Activated CD4-positive, alpha-beta T cell treated with anti-CD3 and anti-CD28 coated beads for 36 hours (primary cell): ENCODE measurements at places on chromosomes 4 and X. TPM values are rescaled to one million over a fixed set of nuclear protein-coding genes. Genes with fewer than 3 reads are reported as not detected.

Gene SLC49A3
- total RNA-seq: 0.09 TPM

Gene AIFM1
- total RNA-seq: 48.8 TPM

Gene BTK
- total RNA-seq: not detected

Gene WDR17
- 2.2 TPM for total RNA-seq

Gene CNKSR2
- total RNA-seq: 6.2 TPM

Gene OPHN1
- 0.07 TPM for total RNA-seq

Gene KLB
- not detected for total RNA-seq

Gene SOWAHB
- total RNA-seq: not detected

Gene ZNF518B
- total RNA-seq: 14.0 TPM

Gene PPM1K
- total RNA-seq: 53.4 TPM

Gene LDB2
- 0.14 TPM for total RNA-seq

- peaks cover 11% of the 10 kb centered on the region for H3K27me3 ChIP-seq
- H3K4me3 ChIP-seq: no peak overlapping the region
- no peak for DNase-seq
- H3K27ac ChIP-seq: no peak overlapping the region
These were observed 172.7 kb upstream of the TBC1D9 start for GRCh38 chr4:140928880-140929279.

GRCh38 chr4:113358784-113359183 lies 309.3 kb downstream of the ANK2 start:
- H3K27me3 ChIP-seq: peaks cover 32% of the 10 kb centered on the region
- H3K27ac ChIP-seq: no peak overlapping the region
- H3K36me3 ChIP-seq: peaks cover 20% of the 10 kb centered on the region
- H3K4me3 ChIP-seq: no peak overlapping the region
- no peak for DNase-seq

- H3K27me3 ChIP-seq: no peaks in the 10 kb centered on the region
- no peak overlapping the region for H3K4me3 ChIP-seq
- H3K36me3 ChIP-seq: no peaks in the 10 kb centered on the region
- no peak overlapping the region for H3K27ac ChIP-seq
These were observed 2535.1 kb downstream of the ARAP2 start for GRCh38 chr4:33709247-33709646.

DNA sequence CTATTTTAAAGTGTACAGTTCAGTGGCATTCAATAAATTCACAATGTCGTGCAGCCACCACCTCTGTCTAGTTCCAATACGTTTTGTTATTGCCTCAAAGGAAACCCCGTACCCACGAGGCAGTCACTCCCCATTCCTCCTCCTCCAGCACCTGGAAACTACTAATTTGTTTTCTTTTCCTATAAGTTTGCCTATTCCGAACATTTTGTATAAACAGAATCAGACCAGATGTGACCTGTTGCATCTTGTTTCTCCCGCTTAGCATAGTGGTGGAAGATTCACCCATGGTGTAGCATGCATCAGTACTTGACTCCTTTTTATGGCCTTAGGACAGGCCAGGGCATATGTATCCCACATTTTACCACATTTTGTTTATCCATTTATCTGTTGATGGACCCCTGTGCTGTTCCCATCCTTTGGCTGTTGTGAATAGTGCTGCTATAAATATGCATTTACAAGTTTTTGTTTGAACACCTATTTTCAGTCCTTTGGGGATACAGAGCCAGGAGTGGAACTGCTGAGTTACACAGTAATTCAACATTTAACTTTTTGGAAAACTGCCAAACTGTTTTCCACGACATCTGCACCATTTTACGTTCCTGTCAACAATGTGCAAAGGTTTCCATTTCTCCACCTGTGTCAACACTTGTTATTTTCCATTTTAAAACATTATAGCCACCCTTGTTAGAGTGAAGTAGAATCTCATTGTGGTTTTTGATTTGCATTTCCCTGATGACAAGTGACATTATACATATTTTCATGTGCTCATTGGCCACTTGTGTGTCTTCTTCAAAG lies 57.8 kb upstream of the STX18 start:
- no peak for DNase-seq
- peaks cover 13% of the 10 kb centered on the region for H3K36me3 ChIP-seq
- H3K4me1 ChIP-seq: no peaks in the 10 kb centered on the region
- H3K27me3 ChIP-seq: no peaks in the 10 kb centered on the region
- no peak overlapping the region for H3K27ac ChIP-seq
- no peak overlapping the region for H3K4me3 ChIP-seq

DNA sequence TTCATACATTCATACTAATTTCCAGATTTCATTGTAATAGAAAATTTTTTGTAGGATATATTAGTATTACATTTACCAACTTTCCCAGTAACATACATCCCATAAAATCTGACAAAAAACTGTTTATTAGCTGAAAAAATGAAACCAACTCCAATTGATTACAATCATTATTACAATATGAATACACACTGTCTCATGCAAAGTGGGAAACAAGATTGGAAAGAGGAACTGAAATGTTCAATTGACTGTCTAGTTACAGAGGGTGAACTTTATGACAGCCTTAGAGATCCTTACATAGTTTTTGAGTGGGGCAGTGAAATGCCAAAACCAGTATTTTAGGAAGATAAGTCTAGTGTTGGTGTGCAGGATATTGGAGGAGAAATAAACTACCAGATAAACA lies 2.3 kb upstream of the AMBN start:
- no peaks in the 10 kb centered on the region for H3K4me1 ChIP-seq
- no peaks in the 10 kb centered on the region for H3K36me3 ChIP-seq
- no peak for DNase-seq

DNA sequence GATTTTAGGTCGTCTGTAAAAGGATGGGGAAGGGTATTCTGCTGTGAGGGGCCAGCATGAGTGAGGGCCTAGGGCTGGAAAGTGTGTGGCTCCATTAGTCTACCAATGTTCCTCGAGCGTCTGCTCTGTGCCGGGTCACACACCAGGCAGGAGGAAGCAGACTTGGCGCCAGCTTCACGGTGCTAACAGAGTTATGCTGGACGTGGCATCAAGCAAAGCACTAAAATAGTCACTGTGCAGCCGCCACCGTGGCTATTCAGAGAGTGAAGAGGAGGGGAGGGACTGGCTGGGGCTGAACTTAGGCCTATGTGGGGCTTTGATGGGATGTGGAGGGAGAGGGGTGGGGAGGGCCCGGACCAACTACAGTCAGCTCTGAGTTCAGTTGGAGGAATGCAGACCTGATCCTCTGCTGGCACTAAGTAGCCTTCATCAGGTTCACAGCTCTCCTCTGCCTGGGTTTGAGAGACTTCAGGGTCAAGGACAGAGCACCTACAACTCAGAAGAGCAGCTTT lies 83.9 kb upstream of the MSX1 start:
- H3K4me3 ChIP-seq: no peak overlapping the region
- DNase-seq: no peak
- no peaks in the 10 kb centered on the region for H3K36me3 ChIP-seq

DNA sequence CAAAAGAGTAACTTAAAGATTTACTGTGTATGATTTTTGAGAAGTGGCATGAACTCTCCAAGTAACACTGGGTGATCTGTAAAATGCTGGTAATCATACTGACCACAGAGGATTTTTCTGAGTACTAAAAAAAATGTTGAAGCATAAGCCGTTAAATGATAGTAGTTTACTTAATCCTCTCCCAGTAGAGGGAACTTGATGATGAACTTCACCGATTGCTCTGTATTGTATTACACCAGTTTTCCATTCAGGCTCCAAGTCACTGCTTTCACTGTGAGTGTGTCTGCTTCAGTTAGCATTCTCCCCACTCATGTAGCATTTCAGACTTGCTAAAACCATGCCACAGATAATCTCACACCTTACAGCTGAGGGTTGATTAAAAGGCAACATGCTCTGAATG lies 294.1 kb downstream of the GBA3 start:
- no peak overlapping the region for H3K27ac ChIP-seq
- no peaks in the 10 kb centered on the region for H3K4me1 ChIP-seq
- no peaks in the 10 kb centered on the region for H3K36me3 ChIP-seq

- H3K27me3 ChIP-seq: no peaks in the 10 kb centered on the region
- DNase-seq: peak; percentile 16
- H3K4me1 ChIP-seq: peaks cover 10% of the 10 kb centered on the region
- H3K4me3 ChIP-seq: peak overlapping the region; percentile 87
These were observed 9.6 kb upstream of the TSPYL2 start for GRCh38 chrX:53072418-53073114.

DNA sequence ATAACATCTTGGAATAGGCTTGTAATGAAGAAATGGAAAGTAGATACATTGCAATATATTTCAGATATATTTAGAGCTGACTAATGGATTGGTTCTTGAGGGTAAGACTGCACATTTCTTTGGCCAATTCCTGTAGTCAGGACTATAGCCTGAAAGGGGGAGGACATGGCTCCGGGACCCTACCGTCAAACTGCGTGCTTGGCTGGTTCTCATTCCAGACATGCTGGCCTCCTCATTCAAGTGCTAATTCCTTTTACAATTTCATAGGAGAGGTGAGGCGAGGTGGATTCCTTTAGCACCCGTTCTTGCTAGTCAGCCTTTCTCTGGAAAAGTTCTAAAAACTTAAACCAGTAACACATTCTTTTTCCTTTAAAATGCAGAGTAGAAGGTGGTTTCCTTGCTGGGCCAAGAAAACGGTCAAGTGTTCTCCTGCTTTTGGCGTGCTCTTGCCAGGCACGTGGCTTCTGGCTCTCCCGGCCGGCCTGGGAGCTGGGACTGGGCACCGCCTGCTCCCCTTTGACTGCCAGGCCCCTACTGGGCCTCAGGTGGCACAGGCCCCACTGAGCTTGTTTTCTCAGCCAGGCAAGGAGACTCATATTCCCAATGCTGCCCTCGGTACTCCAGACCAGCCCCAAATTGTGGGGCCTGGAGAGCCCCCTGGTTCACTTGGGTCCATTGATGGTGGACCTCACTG lies 167.2 kb downstream of the STK32B start:
- no peaks in the 10 kb centered on the region for H3K27me3 ChIP-seq
- H3K27ac ChIP-seq: no peak overlapping the region
- no peaks in the 10 kb centered on the region for H3K36me3 ChIP-seq
- no peaks in the 10 kb centered on the region for H3K4me1 ChIP-seq
- no peak overlapping the region for H3K4me3 ChIP-seq
- DNase-seq: no peak

- no peak for DNase-seq
These were observed 407.3 kb upstream of the SLIT2 start for GRCh38 chr4:19844446-19844845.

- no peaks in the 10 kb centered on the region for H3K4me1 ChIP-seq
- H3K27me3 ChIP-seq: peaks cover 4% of the 10 kb centered on the region
- H3K27ac ChIP-seq: no peak overlapping the region
- DNase-seq: no peak
These were observed 33.2 kb downstream of the UNC5C start for GRCh38 chr4:95515589-95515988.

GRCh38 chr4:113276464-113277170 lies 227.2 kb downstream of the ANK2 start:
- H3K27ac ChIP-seq: no peak overlapping the region
- H3K36me3 ChIP-seq: no peaks in the 10 kb centered on the region
- DNase-seq: no peak
- no peaks in the 10 kb centered on the region for H3K4me1 ChIP-seq
- no peak overlapping the region for H3K4me3 ChIP-seq
- peaks cover 15% of the 10 kb centered on the region for H3K27me3 ChIP-seq

DNA sequence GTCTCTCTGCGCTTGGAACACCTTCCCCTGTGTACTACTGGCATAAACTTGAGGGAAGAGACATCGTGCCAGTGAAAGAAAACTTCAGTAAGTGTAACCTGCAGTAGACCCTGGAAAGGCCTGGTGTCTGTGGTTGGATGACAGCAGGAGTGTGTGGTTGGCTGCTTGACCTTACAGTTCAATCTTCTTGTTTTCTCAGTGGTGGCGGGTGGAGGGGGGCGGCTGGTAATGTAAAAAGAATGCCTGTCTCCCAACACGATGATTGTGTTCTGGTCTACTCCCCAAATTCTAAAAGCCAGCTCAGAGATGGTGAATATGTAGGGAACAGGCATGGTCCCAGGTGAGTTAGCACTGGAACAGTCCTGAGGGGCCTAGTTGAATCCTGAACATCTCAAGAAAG lies 18.6 kb downstream of the PSMD10 start:
- no peaks in the 10 kb centered on the region for H3K27me3 ChIP-seq
- no peak overlapping the region for H3K27ac ChIP-seq
- no peak overlapping the region for H3K4me3 ChIP-seq

DNA sequence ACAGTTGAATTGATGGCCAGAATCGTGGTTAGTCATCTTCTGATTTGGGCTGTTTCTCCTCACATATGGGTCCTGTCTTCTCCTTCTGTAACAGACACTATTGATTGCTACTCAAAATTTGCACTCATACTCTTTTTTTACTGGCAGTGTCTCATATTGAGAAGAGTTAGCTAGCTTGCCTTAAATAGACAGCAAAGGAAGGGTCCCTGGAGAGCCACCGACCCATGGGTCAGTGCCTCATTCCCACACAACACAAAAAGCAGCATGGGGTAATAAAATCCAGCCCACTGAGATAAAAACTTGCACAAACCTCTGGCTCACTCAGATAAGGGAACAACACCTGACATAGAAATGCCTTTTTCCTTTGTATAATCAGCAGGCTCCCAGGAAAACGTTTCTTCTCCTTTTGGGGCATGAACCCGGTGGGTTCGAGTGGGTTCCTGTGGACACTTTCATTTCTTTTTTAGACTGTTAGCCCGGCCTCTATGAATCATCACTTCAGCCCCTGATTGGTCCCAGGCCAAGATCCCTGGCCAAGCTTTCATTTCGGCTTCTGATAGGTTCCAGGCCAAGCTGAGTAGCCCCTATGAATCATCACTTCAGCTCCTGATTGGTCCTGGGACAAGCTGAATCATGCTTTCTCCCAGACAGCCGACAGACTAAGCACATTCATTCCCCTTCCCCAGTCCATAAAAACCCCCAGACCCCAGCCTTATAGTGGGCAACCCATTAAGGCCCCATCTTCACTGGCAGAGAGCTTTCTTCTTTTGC lies 408.1 kb downstream of the DCAF12L2 start:
- H3K36me3 ChIP-seq: no peaks in the 10 kb centered on the region
- no peak for DNase-seq
- no peak overlapping the region for H3K27ac ChIP-seq
- H3K4me3 ChIP-seq: no peak overlapping the region
- no peaks in the 10 kb centered on the region for H3K27me3 ChIP-seq

GRCh38 chrX:24424948-24425347 lies 40.1 kb upstream of the PDK3 start:
- no peaks in the 10 kb centered on the region for H3K27me3 ChIP-seq
- no peak overlapping the region for H3K4me3 ChIP-seq
- no peak overlapping the region for H3K27ac ChIP-seq
- no peak for DNase-seq

- H3K36me3 ChIP-seq: no peaks in the 10 kb centered on the region
- peak overlapping the region; percentile 45 for H3K4me3 ChIP-seq
- H3K27me3 ChIP-seq: peaks cover 58% of the 10 kb centered on the region
- peak; percentile 6 for DNase-seq
- no peak overlapping the region for H3K27ac ChIP-seq
- peaks cover 13% of the 10 kb centered on the region for H3K4me1 ChIP-seq
These were observed 816 bp downstream of the NMU start for GRCh38 chr4:55635282-55635681.

DNA sequence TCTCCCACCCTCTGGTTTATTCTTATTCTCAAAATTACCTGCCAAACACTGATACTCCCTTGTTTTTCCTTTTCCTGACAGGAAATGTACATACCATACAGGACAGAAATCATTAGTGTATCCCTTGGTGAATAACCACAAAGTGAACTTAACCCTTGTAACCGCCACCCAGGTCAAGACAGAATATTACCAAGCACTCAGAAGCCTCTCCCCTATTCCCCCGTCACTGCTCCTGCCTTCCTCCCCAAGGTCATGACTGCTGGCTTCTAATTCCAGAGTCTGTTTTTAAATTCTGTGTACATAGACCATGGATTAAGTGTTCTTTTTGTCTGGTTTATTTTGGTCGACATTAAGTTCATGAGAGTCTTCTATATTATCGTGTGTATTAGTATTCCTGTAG lies 37.7 kb downstream of the HTT start:
- no peaks in the 10 kb centered on the region for H3K27me3 ChIP-seq
- no peak overlapping the region for H3K4me3 ChIP-seq
- no peak for DNase-seq
